Activated naive CD8-positive, alpha-beta T cell treated with anti-CD3 and anti-CD28 coated beads, Interleukin-2, amount 10 ng/mL, durations not matched to agents 7 days and 5 days (primary cell): ENCODE measurements at places on chromosomes 1 and 21. TPM values are rescaled to one million over a fixed set of nuclear protein-coding genes. Genes with fewer than 3 reads are reported as not detected.

ICOSLG gene
- 1.8 TPM for total RNA-seq

RUNX3 gene
- total RNA-seq, result 172 TPM

DNA sequence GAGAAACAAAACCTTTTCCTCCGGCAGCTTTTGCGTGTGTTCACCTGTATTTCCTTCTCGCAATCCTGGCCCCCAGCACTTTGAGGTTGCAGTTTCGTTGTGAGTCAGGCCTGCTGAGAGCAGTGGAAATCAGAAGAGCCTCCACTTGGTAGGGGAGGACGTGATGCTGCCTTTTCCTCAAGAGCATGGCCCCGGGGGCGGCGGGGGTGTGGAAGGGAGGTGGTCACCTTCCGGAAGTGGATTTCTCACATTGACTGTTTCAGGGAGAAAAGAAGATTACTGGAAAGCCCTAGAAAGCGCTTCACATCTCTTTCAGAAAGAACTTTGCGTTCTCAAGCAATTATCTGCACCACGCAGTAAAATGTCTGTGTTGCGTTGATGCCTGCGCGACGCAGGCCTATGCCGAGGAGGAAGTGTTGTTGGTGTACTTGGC is 12.2 kb upstream of the IL10 start:
- H3K27ac ChIP-seq, result peak overlapping the region; percentile 88
- peaks cover 6% of the 10 kb centered on the region for H3K27me3 ChIP-seq
- peaks cover 62% of the 10 kb centered on the region for H3K4me1 ChIP-seq
- no peaks in the 10 kb centered on the region for H3K36me3 ChIP-seq
- peak overlapping the region; percentile 80 for H3K4me3 ChIP-seq
- DNase-seq, result peak; percentile 79

DNA sequence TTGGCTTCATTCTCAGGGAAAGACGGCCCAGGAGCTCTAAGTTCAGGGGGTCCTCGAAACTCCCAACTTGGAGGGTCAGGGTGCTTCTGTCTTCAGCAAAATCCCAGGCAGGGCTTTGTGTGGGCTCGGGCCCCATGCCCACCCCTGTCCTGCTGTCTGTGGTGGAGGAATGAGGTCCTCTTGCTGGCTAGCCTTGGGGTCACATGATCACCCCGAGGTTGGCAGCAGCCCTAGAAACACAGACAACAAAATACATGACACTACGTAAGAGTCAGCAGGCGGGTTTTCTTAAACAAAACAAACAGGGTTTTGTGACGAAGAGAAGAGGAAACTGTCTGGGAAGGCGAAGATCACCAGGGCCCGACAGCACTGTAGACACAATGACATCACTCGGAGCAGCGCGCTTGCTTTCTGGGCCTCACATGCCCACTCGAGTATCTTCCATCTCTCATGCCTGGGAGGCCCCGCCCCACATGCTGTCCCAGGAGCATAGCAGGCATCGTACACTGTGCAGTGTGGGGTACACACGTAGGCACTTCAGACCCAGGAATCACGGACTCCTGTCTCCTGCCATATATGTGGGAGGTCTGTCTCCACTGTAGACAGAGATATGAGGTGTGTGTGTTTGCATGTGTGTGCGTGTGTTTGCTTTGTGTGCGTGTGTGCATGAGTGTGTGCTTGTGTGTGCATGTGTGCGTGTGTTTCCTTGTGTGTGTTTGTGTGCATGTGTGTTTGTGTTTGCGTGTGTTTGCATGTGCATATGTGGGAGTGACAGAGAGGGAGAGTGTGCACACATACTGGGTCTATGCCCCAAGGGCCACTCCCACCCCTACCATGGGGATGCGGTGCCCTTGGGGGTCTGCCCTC is 94.7 kb downstream of the SIK1 start:
- no peaks in the 10 kb centered on the region for H3K27me3 ChIP-seq
- peaks cover 21% of the 10 kb centered on the region for H3K4me1 ChIP-seq
- no peak overlapping the region for H3K4me3 ChIP-seq
- H3K27ac ChIP-seq, result peak overlapping the region; percentile 4

OR2L2 gene
- 0.19 TPM for total RNA-seq

DNA sequence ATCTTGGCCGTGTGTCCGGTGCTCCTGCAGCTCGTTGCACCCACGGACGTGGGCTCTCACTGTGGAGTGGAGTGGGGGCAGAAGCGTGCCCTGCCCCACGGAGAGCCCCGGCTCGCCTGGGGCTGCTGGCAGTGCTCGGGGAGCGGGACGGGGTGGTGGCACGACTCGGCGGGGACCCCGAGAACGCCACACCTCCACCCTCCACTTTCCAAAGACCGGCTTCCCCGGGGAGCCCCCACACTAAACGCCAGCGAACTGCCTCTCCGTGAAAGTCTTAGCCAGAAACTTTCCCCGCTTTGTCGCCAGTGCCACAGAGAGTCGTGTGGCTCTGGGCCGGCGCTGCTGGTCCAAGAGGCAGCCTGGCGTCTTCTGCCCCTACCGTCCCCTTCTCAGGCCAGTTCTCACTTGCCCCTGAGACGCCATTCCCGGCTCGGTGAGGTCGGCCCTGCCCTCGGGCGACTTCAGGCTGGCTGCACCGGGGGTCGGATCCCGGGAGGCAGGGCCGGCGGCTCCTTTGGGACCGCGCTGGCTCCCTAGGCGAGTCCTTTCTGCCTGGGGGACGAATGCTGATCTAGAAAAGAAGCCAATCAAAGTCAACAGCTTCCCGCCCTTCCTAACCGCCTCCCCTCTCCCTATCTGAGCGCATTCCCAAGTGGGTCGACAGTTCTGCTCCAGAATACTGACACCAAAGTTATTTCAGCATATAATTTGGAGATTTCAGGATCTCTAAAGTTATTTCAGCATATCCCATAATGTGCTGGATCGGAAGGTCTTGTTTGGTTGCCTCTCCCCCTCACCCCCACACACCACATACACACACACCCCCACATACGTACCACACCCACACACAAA is 2.6 kb upstream of the SAMD13 start:
- H3K27me3 ChIP-seq, result peaks cover 5% of the 10 kb centered on the region
- H3K4me1 ChIP-seq, result peaks cover 37% of the 10 kb centered on the region
- peak overlapping the region; percentile 89 for H3K27ac ChIP-seq
- peak overlapping the region; percentile 92 for H3K4me3 ChIP-seq

DNA sequence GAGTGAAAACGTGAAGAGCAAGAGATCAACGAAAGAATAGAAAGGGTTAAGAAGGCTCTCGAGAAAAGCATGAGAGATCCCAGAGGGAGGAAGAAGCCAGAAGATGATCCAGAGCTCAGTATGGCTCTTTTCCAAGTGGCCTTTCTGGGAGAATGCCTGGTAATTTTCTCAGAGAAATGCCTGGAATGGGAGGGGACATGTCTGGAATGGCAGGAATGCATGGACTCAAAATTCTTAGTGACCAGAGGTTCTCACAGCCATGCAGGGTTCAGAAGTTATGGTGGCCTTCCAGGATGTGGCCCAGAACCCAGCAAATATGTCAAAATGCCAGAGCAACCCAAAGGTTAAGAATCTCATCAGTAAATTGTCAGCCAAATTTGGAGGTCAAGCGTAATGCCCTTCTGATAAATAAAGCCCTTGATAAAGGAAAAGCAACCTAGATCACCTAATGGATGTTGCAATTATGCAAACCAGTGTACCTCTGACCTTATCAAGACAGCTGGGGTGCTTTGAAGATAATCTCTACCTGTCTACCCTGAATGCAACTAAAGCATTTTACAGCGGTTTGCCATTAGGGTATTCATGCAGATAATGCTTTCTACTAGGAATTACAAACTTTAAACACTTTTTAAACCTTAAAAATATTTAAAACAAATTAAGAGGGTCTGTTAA is 53.1 kb downstream of the NBPF6 start:
- H3K27ac ChIP-seq, result no peak overlapping the region
- H3K4me3 ChIP-seq, result no peak overlapping the region
- H3K36me3 ChIP-seq, result peaks cover 1% of the 10 kb centered on the region
- peaks cover 4% of the 10 kb centered on the region for H3K4me1 ChIP-seq
